ENCODE measurements at places on chromosomes 7 and 10. TPM values are rescaled to one million over a fixed set of nuclear protein-coding genes. Genes with fewer than 3 reads are reported as not detected.

GRCh38 chr10:50674469-50675254 is 50.9 kb upstream of the SGMS1 start:
- no peaks in the 10 kb centered on the region for H3K36me3 ChIP-seq
- H3K27ac ChIP-seq, result no peak overlapping the region
- no peaks in the 10 kb centered on the region for H3K4me1 ChIP-seq
- no peak overlapping the region for H3K4me3 ChIP-seq
- no peak for DNase-seq

DNA sequence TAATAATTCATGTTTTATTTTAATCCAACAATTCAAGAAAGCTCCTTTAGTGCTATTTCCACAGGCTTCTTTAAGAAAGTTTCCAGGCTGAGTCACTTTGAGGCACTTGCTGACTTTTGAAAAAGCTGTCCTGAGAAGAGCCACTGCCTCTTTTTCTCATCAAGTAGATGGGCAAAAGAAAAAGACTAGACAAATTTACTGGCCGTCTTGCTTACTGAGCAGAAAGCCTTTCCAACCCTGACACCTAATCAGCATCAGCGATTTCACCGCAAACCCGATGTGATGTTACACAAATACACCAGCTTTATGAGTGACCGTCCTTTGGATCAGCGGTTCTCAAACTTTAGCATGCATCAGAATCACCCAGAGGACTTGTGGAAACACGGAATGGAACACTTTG is 24.3 kb downstream of the CTTNBP2 start:
- H3K4me3 ChIP-seq, result no peak overlapping the region
- no peak overlapping the region for H3K27ac ChIP-seq
- no peaks in the 10 kb centered on the region for H3K27me3 ChIP-seq
- peak; percentile 78 for DNase-seq

DNA sequence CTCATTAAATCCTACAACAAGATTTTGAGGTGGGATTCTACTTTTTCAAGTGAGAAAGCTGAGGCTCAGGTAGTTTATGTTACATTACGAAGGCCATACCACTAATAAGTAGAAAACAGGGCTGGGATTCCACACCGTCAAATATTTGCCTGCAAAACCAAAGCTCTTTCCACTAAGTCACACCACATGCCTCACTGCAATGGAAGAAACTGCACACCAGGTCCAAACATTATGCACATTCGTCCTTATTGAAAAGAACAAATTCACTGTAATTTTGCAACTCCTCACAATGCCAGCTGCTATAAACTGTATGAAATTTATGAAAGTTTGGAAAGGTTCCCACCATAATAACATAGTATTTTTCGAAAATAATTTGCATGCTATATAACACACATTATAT is 66.5 kb downstream of the DGKB start:
- peak overlapping the region; percentile 56 for H3K27ac ChIP-seq
- no peak overlapping the region for H3K4me3 ChIP-seq
- peak; percentile 18 for DNase-seq
- no peaks in the 10 kb centered on the region for H3K27me3 ChIP-seq

DNA sequence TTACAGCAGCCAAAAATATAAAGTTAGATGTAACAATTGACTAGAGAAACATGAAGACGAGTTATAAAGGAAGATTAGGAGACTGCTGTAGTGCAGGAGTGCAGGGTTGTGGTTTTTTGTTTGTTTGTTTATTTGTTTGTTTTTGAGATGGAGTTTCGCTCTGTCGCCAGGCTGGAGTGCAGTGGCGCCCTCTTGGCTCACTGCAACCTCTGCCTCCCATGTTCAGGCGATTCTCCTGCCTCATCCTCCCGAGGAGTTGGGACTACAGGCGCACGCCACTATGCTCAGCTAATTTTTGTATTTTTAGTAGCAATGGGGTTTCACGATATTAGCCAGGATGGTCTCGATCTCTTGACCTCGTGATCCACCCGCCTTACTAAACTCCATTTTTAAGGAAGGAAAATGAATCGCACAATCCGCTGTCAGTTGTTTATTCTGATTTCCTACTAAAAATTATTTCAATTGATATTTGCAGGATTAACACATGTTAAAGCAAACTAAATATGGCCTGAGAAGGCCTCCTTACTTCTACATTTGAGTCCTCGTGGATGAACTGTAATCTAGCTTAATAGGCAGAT is 233.3 kb downstream of the NSUN6 start:
- no peaks in the 10 kb centered on the region for H3K36me3 ChIP-seq
- H3K27me3 ChIP-seq, result no peaks in the 10 kb centered on the region
- no peak overlapping the region for H3K4me3 ChIP-seq
- H3K27ac ChIP-seq, result no peak overlapping the region
- H3K4me1 ChIP-seq, result no peaks in the 10 kb centered on the region

Gene ZNF804B
- total RNA-seq, result under 0.01 TPM

Gene RASA4B
- 8.9 TPM for total RNA-seq
